Esophagus squamous epithelium (tissue), 5 donors: ENCODE measurements at places on chromosomes 5 and 9. TPM values are rescaled to one million over a fixed set of nuclear protein-coding genes. Genes with fewer than 3 reads are reported as not detected.

GRCh38 chr9:83154087-83154736, 91.3 kb upstream of the RASEF start:
- H3K4me1 ChIP-seq: no peaks in the 10 kb centered on the region
- H3K27me3 ChIP-seq: no peaks in the 10 kb centered on the region
- H3K36me3 ChIP-seq: no peaks in the 10 kb centered on the region
- no peak overlapping the region for H3K4me3 ChIP-seq
- DNase-seq: no peak

GRCh38 chr5:129448654-129449053, 11.4 kb upstream of the ADAMTS19 start:
- H3K4me3 ChIP-seq: no peak overlapping the region
- no peaks in the 10 kb centered on the region for H3K27me3 ChIP-seq
- no peak overlapping the region for H3K27ac ChIP-seq
- H3K4me1 ChIP-seq: no peaks in the 10 kb centered on the region

GRCh38 chr5:171162165-171162564, 146.9 kb upstream of the TLX3 start:
- no peaks in the 10 kb centered on the region for H3K4me1 ChIP-seq
- H3K27me3 ChIP-seq: no peaks in the 10 kb centered on the region
- DNase-seq: no peak
- no peak overlapping the region for H3K4me3 ChIP-seq

GRCh38 chr5:150519978-150520377, 12.0 kb downstream of the NDST1 start:
- DNase-seq: no peak
- no peak overlapping the region for H3K4me3 ChIP-seq
- H3K36me3 ChIP-seq: peaks cover 59% of the 10 kb centered on the region
- no peaks in the 10 kb centered on the region for H3K27me3 ChIP-seq
- H3K27ac ChIP-seq: no peak overlapping the region
- peaks cover 73% of the 10 kb centered on the region for H3K4me1 ChIP-seq

- H3K27me3 ChIP-seq: no peaks in the 10 kb centered on the region
- H3K27ac ChIP-seq: no peak overlapping the region
- H3K4me3 ChIP-seq: no peak overlapping the region
- no peaks in the 10 kb centered on the region for H3K4me1 ChIP-seq
- no peak for DNase-seq
Measured at GRCh38 chr9:32431940-32432555, 47.6 kb downstream of the ACO1 start.

DNA sequence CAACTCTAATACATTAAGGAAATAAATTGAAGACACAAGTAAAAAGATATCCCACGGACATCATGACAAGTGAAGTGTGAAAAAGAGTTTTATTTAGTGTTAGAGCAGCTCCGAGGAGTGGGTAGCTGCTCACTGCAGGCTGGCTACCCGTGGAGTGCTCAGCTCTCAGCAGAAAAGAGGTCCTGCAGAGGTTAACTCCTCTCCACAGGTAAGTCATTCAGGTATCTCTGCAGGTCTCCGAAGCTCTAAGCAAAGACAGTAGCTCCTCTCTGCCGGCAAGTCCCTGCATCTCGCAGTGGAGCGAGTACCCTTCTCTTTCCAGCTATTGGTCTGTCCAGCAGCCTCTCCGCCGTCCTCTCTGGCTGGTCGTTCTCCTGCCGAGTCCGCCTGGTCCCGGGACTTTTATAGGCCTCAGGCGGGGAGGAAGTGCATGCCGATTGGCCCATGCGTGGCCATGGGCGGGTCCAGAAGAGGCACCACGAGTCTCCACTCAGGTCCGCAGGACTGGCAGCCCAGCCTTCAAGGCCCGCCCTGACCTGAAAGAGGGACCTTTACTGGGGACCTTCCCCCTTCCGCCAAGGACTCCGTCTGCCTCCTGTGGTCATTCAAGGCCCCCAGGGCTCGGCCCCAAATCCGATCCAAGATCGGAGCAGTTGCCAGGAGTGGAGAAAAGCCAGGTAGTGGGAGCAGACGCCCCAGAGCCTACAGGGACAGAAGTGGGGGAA, 29.9 kb downstream of the BTNL9 start:
- DNase-seq: no peak
- no peak overlapping the region for H3K27ac ChIP-seq
- no peaks in the 10 kb centered on the region for H3K27me3 ChIP-seq
- H3K4me3 ChIP-seq: no peak overlapping the region
- no peaks in the 10 kb centered on the region for H3K4me1 ChIP-seq
- no peaks in the 10 kb centered on the region for H3K36me3 ChIP-seq

DNA sequence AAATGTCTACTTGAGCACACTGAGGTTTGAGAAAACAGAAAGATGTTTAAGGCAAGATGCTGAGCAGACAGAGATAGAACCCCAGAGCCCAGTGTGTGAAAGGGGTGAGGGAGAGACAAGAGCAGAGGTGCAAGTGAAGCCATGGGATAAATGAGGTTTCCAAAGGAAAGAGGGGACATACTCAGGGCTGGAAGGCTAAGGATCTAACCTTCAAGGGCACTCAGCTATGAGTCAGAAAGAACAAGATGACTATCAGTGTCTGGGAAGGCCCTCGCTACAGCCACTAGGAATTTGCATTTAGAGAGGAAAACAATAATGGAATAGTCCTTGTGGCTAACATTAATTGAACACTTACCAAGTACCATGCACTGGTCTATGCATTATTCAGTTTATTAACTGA, 113.7 kb downstream of the HTR4 start:
- no peak overlapping the region for H3K4me3 ChIP-seq
- H3K27me3 ChIP-seq: no peaks in the 10 kb centered on the region
- no peaks in the 10 kb centered on the region for H3K36me3 ChIP-seq
- H3K27ac ChIP-seq: no peak overlapping the region

GRCh38 chr5:88675168-88675707, 207.7 kb downstream of the MEF2C start:
- H3K27me3 ChIP-seq: peaks cover 77% of the 10 kb centered on the region
- peak overlapping the region; percentile 38 for H3K4me3 ChIP-seq
- DNase-seq: no peak
- H3K27ac ChIP-seq: peak overlapping the region; percentile 63
- peaks cover 22% of the 10 kb centered on the region for H3K4me1 ChIP-seq

- H3K4me3 ChIP-seq: no peak overlapping the region
- no peak for DNase-seq
- H3K27ac ChIP-seq: peak overlapping the region; percentile 84
- peaks cover 92% of the 10 kb centered on the region for H3K4me1 ChIP-seq
- H3K27me3 ChIP-seq: no peaks in the 10 kb centered on the region
Measured at GRCh38 chr9:134344068-134344799, 18.0 kb downstream of the RXRA start.

DNA sequence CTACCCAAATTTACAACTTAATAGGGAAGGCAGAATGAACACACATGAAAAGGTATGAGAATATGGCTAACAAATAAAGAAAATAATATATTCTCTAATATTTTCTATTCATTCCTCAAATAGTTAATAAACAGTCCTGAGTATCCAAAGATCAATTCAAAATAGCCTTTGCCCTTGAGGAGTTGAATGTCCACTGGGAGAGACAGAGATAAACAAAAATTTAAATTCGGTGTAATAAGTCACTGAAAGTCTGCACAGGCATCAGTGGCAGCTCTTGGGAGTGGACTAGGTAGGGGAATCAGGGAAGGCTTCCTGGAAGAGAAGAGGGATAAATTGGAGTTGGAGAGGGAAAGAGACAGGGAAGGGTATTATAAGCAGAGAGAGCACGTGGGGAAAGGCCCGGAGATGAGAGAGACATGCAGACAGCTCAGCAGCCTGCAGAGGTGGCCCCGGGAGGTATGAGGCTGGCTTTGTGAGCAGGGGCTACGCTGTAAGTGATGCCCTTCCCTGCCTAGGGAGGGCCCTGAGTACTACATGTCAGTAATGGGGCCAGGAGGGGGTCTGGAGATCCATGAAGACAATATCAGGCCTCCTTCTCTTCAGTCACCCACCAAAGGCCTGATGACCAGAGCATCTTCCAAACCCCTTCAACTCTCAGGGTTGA, 137.1 kb downstream of the PDE8B start:
- no peak overlapping the region for H3K27ac ChIP-seq
- no peaks in the 10 kb centered on the region for H3K36me3 ChIP-seq
- no peak overlapping the region for H3K4me3 ChIP-seq
- no peak for DNase-seq

DNA sequence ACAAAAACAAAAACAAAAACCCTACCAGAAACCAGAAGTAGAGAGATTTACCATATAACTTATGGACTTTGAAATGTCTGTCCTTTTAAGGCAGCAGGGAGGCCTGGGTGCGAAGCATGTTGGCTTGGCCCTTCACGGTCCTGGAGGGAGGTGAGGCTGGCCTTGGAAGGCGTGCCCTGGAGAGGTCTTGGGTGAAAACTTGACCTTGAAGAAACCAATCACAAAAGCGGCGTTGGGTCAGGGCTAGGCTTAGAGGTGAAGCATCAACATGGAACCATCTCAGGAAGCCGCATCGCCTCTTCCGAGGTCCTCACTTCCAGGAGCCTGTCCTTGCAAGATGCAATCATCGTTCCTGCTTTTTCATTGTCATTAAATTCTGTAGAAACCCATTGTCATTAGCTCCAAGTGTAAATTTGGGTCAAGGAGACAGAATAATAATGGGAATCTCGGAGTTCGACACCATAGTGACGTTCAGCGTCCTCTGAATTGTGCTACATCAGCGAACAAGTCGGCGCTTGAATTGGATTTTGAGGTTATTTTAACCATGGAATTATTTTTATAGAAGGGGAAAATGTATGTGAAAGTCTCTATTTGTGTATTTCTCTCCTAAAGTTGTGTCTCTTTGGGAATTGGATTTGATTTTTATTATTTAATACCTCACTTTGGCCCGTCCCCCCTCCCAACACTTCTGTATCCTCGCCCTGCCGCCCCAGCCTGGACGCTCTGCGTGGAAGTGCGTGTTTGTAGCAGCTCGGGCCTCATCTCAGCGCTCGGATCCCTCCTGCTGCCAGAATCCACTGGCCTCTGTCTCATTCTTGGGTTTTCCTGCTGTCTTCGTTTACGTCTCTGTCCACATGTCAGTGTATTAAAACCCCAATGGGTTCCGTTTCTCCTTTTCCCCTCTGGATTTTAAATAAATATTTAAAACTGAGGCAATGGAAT, 11.1 kb upstream of the ORM1 start:
- no peak overlapping the region for H3K4me3 ChIP-seq
- no peaks in the 10 kb centered on the region for H3K36me3 ChIP-seq
- DNase-seq: no peak
- H3K4me1 ChIP-seq: no peaks in the 10 kb centered on the region

GRCh38 chr9:130857864-130858738, 23.0 kb downstream of the ABL1 start:
- no peak for DNase-seq
- peaks cover 20% of the 10 kb centered on the region for H3K36me3 ChIP-seq
- peak overlapping the region; percentile 68 for H3K27ac ChIP-seq
- H3K4me3 ChIP-seq: no peak overlapping the region
- peaks cover 28% of the 10 kb centered on the region for H3K4me1 ChIP-seq

DNA sequence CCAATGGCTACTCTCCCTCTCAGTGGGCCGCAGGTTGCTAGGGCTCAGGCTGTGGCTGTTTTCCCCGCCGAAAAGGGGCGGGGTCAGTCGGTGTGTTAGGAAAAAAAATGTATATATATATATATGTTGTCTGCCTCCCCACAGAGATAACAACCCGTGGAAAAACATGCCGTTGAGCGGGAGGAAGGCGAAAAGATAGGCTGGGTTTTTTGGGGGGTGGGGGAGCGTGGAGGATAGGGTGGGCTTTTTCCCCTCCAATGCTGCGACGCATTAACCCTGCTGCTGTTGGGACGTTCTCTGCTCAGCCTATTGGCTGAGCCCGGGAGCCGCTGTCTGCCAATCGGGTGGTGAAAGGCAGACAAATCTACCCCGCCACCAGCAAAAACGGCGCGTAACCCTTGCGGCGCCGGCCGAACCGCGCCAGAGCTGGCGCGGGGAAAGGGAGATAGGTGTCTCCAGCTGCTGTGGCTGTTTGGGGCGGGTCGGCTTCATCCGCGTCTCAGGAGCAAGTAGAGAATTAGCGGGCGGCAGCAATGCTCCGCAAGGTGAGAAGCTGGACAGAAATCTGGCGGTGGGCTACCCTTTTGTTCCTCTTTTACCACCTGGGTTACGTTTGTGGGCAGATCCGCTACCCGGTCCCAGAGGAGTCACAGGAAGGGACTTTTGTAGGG, at the start of gene PCDHGC4:
TSS of gene PCDHGC4 (plus strand) at position 390 of the 671 bp plus-strand sequence. CDS start at position 534, 144 bp downstream.
- no peak within 1 kb of the TSS for H3K27ac ChIP-seq
- peaks cover 82% of the 10 kb centered on the region for H3K4me1 ChIP-seq
- peaks cover 10% of the 10 kb centered on the region for H3K27me3 ChIP-seq

- H3K4me1 ChIP-seq: no peaks in the 10 kb centered on the region
- H3K4me3 ChIP-seq: no peak overlapping the region
- H3K27ac ChIP-seq: no peak overlapping the region
- no peak for DNase-seq
Measured at GRCh38 chr5:1703352-1704050, 96.1 kb downstream of the MRPL36 start.

DNA sequence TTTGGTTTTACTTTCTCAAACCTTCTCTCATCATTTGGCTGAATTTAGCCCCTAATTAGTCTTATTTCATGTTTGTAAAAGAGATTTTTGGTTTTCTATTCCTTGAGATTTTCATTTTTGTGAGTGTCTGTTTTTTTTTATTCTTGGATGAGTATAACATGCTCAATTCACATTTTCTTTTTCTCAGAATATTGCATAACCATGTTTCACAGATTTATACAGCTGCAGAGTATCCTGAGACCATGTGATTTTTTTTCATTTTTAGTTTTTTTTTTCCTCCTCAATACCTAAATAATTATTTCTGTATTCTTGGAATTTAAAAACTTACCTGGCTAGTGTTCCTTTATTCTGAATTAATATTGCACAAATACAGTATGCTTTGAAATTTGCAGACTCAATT, 361.9 kb downstream of the SEMA5A start:
- no peaks in the 10 kb centered on the region for H3K36me3 ChIP-seq
- no peaks in the 10 kb centered on the region for H3K4me1 ChIP-seq
- no peak overlapping the region for H3K4me3 ChIP-seq
- no peak for DNase-seq

DNA sequence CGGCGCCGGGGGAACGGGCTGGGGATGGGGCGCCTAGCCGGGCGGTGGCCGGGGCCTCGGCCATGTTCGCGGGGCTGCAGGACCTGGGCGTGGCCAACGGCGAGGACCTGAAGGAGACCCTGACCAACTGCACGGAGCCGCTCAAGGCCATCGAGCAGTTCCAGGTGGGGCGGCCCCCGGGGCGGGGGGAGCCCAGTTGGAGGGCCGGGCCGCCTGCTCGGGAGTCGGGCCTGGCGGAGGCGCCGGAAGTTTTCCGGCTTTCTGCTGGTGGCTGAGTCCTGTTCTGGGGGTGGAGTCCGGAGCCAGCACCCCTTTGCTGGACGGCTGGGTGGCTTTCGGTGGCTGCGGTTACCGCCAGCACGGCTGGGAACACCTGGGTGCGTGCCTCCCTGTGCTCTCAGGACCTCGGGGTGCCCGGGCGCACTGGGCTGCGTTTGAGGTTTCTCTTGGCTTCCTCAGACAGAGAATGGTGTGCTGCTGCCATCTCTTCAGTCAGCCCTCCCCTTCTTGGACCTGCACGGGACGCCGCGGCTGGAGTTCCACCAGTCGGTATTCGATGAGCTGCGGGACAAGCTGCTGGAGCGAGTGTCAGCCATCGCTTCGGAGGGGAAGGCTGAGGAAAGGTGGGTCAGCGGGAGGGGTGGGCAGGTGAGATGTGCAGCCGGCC, 454 bp downstream of the NELFB start:
- H3K4me1 ChIP-seq: peaks cover 40% of the 10 kb centered on the region
- H3K27ac ChIP-seq: peak overlapping the region; percentile 95
- peaks cover 43% of the 10 kb centered on the region for H3K36me3 ChIP-seq
- no peak for DNase-seq
- peak overlapping the region; percentile 75 for H3K4me3 ChIP-seq
- no peaks in the 10 kb centered on the region for H3K27me3 ChIP-seq

GRCh38 chr9:35798658-35799374, 7.4 kb downstream of the NPR2 start:
- no peaks in the 10 kb centered on the region for H3K36me3 ChIP-seq
- H3K4me1 ChIP-seq: no peaks in the 10 kb centered on the region
- DNase-seq: no peak
- no peaks in the 10 kb centered on the region for H3K27me3 ChIP-seq
- no peak overlapping the region for H3K4me3 ChIP-seq

The CCNH gene
- total RNA-seq: 42.0 TPM

The DNAJA1 gene
- total RNA-seq: 55.1 TPM

The FBP2 gene
- 0.38 TPM for total RNA-seq

The SPIN1 gene
- total RNA-seq: 37.4 TPM
